Gastrocnemius medialis (tissue), 4 donors: ENCODE measurements at places on chromosomes 5 and 9. TPM values are rescaled to one million over a fixed set of nuclear protein-coding genes. Genes with fewer than 3 reads are reported as not detected.

Gene ECSCR
- 8.9 TPM for total RNA-seq

Gene PCDHGA6
- 1.6 TPM for total RNA-seq

Gene PCDHGA5
- total RNA-seq = 0.07 TPM

Gene TMC1
- total RNA-seq = not detected

Gene BAAT
- not detected for total RNA-seq

Gene IFNK
- not detected for total RNA-seq

Gene LIFR
- 88.6 TPM for total RNA-seq

Gene PCDHGB7
- total RNA-seq = 3.0 TPM

- no peak for DNase-seq
Measured at GRCh38 chr9:136048560-136049411, 46.3 kb downstream of the NACC2 start.

DNA sequence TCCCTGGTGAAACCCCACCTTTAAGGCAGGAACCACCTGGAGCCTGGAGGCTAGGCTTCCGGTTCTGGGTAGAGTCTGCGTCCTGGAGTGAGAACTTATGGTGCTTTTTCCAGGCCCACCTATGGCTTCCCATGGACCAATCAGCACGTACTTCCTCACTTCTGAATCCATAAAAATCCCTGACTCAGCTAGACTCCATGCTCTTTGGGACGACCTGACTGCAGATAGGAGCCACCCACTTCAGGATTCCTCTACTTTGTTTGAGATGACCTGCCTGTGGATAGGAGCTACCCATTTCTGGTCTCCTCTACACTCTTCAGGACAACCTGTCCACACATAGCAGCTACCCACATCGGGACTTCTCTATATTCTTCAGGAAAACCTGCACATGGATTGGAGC, 168.8 kb upstream of the IRX2 start:
- no peak for DNase-seq

GRCh38 chr5:143040622-143041021, 270.4 kb downstream of the ARHGAP26 start:
- DNase-seq = no peak

GRCh38 chr9:107737987-107738743, 248.6 kb upstream of the KLF4 start:
- peak; percentile 12 for DNase-seq

GRCh38 chr9:114367366-114367765, 20.4 kb downstream of the AKNA start:
- DNase-seq = no peak

GRCh38 chr5:5258564-5258963, 118.4 kb downstream of the ADAMTS16 start:
- no peak for DNase-seq

DNA sequence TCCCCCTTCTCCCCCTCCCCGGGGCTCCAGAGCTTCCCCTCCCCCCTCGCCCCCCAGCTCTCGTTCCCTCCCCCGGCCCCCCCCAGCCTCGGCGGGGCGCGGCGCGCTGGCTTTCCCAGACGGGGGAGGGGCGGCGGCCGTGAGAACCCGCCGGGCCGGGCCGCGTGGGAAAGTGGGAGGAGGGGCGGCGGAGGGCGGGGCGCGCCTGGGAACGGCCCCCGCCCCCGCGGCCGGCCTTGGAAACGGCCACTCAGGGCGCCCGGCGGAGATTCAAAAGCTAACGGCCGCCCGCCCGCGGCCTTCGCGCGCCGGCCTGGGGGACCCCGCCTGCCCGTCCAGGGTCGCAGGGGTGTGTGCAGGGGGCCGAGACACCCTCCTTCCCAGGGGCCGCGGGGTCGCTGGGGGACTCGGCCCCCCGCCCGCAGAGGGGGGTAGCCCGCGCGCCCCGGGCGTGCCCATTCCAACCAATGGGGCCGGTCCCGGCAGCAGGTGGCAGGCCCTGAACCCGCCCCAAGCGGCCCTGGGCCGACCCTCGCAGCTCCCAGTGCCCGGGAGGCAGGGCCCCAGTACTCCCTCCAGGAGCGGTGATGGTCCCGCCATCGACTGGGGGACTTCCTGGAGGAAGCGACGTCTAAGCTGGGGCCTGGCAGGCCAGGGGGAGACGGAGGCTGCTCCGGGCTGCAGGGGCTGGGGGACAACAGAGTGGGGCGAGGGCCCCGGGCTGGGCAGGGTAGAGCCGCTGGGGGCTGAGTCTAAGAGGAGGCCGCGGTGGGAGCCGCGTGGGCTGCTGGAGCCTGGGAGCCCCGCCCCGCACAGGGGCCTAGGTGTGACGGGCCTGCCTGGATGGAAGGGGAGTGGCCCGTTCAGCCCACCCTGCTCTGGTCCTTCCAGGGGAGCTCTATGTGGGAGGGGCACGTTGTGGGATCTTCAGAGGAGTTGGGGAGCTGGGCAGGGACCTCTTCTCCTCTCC, 14.2 kb upstream of the NRARP start:
- DNase-seq = no peak

DNA sequence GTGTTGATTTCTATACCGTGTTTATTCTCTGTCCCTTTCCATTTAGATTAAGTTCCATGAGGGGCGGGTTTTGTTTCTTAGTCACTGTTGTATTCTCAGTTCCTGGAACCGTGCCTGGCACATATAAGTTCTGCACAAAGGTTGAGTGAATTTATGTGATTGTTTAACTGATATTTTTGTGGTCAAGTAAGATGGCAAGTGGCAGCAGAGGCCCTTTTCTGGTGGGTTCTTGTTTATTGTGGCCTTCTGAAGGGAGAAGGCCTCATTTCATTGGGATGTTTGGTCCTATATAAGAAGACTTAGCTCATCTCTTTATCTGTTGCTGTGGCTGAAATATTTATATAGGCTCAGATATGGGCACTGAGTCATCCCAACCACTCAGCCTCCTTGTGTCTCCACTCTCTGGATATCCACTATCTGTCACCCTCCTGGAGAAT, 262.5 kb downstream of the PSAT1 start:
- DNase-seq = no peak

DNA sequence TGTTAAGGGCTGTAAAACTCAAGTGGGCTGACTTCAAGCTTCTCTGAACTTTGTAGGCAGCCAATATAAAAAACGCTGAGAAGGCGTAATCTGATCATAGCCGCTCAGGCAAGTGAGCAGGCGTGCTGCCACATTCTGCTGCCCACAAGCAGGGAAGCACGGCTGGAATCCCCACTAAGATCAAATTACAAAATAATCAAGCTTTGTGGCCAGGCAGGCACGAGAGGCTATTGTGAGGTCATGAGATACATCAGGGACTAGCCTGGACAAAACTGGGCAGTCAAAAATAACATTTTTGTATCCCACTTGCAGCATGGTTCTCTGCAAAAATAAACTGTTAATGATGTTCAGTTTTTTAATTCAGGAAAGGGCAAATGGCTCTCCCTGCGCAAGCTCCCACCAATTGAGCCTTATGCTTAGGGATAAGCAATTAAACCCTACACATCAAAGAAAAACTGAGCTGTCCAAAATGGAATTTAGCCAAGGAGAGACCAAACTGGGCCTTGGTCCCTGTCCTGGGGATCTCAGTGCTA, 64.0 kb downstream of the POU5F2 start:
- DNase-seq = peak; percentile 23

DNA sequence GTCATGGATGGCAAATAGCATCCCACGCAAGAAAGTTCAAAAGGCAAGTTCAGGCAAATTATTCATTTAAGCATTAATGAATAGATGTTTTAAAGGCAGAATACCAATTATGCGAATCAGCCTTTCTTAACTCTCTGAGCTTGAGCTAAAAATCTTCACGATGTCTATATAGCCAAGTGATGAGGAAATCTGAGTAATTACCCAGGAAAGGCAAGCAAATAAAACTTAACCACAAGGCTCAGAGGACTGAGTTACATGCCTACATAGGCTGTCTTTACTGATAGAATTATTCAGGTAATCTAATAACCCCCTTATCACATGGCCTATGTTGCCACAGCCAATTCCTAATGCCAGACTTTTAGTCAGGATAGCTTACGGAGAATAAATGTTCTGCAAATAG, 120.8 kb upstream of the MTAP start:
- DNase-seq = no peak

GRCh38 chr5:177470759-177471536, 2.5 kb downstream of the DBN1 start:
- no peak for DNase-seq

GRCh38 chr9:71781391-71781790, 13.1 kb upstream of the CEMIP2 start:
- DNase-seq = no peak

DNA sequence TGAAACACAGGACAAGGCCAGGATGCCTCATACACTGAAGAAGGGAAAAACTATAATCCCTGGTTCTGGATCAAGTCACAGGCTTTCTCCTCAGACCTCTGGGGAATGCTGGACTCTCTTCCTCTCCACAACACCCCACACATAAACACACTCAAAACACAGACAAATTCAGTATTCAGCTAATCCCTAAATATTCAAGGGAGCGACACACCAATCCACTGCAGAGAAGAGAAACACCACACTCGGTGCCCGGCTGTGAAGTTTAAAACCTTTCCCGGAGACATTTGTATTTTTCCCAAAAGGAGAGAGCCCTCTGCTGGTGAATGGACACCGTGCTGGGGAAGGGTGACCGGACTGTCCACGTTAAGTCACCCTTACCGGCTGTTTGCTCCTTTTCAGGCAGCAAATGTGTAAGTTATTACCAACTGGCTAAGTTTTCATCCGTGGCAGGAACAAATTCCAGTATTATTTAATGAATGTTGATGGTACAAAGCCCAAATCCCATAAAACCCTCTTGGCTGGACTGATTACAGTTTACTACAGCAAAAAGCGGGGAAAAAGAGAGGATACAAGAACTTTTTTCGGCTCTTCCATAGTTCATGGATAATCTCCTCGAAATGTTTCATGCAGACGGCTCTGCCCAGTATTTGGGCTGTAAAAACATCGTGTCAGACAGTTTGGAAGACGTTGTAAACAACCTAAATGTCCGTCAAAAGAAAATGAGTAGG, 130.9 kb upstream of the SLC30A5 start:
- DNase-seq = peak; percentile 43

GRCh38 chr5:81254886-81255559, 21.9 kb downstream of the CKMT2 start:
- no peak for DNase-seq

DNA sequence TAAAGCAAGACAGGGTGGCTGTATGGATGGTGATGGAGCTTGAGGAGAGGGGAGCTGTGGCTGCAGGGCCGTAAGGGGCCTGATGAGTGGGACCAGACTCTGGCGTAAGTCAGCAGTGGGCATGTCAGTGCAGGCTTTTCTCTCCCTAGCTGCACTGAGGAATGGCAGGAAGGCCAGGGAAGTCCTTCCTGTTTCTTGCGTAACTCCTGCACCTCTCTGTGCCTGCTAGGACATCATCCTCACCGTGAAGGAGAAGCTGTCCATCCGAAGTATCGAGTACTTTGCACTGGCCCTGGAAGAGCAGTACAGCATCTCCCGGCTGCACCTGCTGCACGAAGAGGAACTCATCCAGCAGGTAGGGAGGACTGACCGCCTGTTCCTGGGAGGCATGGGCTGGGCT, 24.1 kb upstream of the TRMT10B start:
- DNase-seq = no peak

GRCh38 chr9:131578731-131579504, 33.6 kb downstream of the PRRT1B start:
- DNase-seq = no peak

DNA sequence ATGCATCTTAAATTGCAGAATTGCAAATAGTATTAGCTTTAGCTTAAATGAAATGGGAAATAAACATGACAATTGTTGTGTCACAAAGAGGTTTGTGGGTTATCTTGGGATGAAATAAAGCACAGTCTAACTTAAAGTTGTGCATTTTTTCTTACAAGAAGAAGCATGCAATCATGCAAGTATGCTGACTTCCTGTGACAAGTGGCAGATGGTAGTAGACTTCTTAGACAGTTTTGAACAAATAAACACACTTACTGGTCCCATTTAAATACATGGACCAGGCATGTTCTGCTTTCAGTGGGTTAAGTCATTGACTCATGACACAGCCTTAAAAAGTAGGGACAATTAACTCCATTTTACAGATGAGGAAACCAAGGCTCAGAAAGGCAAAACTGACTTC, 15.9 kb upstream of the C5orf63 start:
- no peak for DNase-seq

DNA sequence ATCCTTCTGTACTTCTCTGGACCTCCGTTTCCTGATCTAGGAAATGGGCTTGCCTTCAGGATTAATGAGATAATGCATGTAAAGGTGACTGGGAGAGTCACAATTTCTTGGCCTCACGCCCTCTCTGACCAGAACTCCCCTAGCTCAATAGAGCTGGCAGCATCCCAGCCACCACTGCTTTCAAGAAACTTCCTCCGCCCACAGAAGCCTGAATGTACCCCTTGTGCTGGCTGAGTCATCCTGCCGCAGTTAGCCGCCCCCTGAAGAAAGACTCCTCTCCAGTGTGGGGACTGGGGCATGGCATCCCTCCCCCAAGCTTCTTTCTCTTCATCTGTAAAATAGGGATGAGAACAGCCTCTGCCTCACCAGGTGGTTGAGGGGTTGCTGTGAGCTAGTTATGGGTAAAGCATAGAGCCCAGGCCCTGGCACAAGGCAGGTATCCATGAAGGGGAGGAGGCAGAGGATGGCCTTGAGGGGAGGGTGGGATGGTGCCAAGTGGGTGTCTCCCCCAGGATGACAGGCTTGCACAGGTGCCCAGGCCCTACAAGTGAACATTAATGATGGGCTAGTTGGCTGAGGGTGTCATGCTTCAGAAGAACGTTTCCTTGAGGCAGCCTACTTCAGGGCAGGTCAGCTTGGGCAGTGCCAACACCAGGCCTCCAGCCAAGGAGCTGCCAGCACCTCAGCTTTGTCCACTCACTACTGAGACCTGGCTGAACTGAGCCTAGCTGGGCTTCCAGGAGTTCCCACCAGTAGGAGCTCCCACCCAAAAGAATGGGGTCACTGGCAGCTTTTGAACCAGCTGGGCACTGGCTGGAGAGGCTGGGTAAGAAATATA, 3.4 kb downstream of the PDLIM4 start:
- no peak for DNase-seq

- DNase-seq = no peak
Measured at GRCh38 chr9:29656641-29657406, 2083.5 kb upstream of the C9orf72 start.
